ENCODE measurements at places on chromosomes 2 and 18. TPM values are rescaled to one million over a fixed set of nuclear protein-coding genes. Genes with fewer than 3 reads are reported as not detected.

DNA sequence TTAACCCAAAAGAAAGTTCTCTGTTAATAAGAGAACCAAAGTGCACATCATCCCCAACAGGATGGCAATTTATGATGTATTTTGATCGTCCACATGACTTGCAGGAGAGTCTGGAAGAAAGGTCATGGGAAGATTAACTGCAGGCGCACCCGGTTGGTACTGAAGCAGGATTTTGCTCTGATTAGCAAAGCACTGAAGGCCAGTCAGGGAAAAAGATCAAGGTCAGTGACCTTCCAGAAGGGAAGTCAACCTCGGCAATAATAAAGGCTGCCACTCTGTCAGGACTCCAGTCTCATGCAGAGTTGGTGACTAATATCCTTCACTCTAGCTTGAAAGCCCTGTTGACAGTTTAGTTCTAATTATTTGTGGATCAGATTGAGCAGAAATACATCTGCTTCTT is 432.7 kb upstream of the RAB12 start:
- DNase-seq: peak; percentile 32

The NAT8 gene
- not detected for total RNA-seq

DNA sequence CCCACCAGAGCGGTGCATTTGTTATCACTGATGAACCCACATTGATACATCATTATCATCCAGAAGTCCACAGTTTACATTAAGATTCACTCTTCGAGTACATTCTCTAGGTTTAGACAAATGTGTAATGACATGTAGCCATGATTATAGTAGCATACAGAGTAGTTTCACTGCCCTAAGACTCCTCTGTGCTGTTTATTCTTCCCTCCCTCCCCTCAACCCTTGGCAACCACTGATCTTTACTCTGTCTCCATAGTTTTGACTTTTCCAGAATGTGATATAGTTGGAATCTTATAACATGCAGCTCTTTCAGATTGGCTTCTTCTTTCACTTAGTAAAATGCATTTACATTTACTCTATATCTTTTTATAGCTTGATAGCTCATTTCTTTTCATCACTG is 31.2 kb upstream of the GREB1L start:
- no peak for DNase-seq

GRCh38 chr2:69767034-69767433 is 25.1 kb downstream of the ANXA4 start:
- DNase-seq: peak; percentile 95

DNA sequence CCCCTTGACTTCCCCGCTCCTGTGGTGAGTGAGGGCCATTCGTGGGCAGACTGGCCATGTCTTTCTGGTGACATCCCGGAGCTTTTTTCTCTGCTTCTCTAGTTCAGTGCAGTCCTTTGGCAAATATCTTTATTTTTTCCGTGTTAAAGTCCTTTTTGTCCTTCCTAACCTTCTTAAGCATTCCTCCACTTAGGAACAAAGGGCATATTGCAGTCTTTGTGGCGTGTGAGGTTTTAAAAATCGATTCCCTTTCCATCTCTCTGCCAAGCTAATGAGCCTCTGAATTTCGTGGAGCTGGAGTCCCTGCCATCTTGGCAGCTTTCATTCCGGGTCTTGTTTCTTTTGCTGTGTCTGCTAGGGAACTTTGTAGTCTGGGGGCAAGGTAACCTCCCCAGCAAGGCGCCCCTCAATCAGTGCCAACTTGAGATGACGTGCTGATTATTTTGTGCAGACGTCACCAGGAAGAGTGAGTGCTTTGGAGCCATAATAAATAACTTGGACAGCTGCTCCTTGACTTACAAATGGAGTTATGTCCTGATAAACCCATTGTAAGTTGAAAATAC is 5.1 kb downstream of the CNNM3 start:
- DNase-seq: no peak

GRCh38 chr2:23524261-23524706 is 139.3 kb downstream of the KLHL29 start:
- DNase-seq: peak; percentile 84

GRCh38 chr2:98726205-98726604 is 4.7 kb downstream of the MGAT4A start:
- no peak for DNase-seq

The ABCG5 gene
- not detected for total RNA-seq

GRCh38 chr2:78065366-78065765 is 543.2 kb upstream of the LRRTM4 start:
- no peak for DNase-seq

The PPM1B gene
- total RNA-seq: 13.5 TPM

GRCh38 chr2:42084231-42084671 is 36.4 kb downstream of the PKDCC start:
- DNase-seq: peak; percentile 67

GRCh38 chr2:64404743-64405142 is 49.2 kb upstream of the LGALSL start:
- DNase-seq: no peak

The SCRN3 gene
- total RNA-seq: 31.1 TPM

Data from LHCN-M2 (cell line).